Umbilical cord (tissue), 2 donors: ENCODE measurements at places on chromosomes 1 and 21. TPM values are rescaled to one million over a fixed set of nuclear protein-coding genes. Genes with fewer than 3 reads are reported as not detected.

DISP3 gene
- 0.96 TPM for total RNA-seq

DNA sequence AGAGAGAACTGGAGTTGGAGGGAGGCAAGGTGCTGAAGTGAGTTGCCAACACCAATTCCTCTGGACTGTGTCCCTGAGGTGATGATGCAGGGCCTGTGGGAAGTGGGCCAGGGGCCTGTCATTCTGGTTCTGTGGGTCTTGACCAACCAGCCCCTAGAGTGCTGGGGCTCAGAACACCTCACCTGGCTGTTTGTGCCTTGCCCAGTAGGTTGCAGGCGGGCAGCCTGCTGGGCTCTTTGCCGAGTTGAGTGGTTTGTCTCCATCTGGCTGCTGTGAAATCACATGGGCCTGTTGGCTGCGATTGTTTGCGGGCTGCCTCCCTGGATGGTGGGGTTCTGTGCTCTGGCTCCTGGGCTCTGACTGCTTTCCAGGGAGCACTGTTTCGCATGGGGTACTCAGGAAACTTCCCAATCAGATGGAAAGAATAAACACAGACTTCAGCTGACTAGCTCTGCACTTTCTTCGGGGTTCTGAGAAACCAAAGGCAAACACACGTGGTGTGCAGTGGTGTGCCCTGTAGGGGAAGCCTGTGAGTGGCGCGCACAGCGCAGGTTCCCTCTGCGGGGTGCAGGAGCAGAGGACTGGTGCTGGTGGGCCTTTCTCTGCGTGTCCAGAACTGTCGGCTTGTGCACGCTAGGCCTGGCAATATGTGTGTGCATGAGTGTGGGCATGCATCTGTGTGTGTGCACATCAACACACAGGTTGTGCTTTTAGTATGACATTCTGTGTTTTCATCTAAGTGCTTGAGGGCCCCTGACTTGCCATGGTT is 95.1 kb downstream of the RHOU start:
- no peak for DNase-seq

- no peak for DNase-seq
Measured at GRCh38 chr1:164614316-164614715, 55.3 kb downstream of the PBX1 start.

TDRD5 gene
- not detected for total RNA-seq

- DNase-seq: no peak
Measured at GRCh38 chr1:231972111-231972445, 345.5 kb downstream of the DISC1 start.

DNA sequence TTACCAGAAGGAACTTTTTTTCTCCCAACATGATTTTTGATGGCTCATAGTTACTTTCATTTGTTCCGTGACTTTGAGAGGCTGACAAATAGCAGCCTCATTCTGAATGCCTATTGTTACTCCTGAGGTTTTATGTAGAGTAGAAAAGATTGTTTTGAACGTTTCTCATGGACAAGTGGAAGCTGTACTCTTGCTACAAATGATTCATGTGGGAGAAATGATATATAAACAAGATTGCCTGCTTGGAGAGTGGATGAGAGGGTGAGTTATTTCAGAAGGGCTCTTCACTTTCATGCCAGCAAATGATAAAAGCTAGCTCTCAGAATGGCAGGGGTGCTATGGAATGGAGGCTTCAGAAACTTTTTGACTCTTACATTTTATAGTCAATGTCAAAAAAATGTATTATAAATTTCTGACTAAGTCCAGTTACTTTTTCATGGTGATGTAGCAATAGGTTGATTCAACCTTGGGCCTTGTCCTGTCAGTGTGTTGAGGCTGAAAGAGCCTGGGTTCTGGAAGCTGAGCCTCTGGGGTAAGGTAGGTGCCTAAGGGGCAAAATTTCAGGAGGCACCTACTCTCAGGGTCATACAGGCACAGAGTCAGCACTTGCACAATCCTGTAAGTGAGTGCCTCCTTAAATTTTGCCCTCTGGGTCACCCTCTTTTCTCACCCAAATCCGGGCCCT is 19.4 kb downstream of the JUN start:
- no peak for DNase-seq

GRCh38 chr1:211377539-211378450 is 51.2 kb downstream of the TRAF5 start:
- peak; percentile 30 for DNase-seq

GRCh38 chr1:108767115-108767514 is 20.6 kb downstream of the STXBP3 start:
- no peak for DNase-seq

LRIG2 gene
- total RNA-seq: 15.2 TPM

- peak; percentile 70 for DNase-seq
Measured at GRCh38 chr1:213374369-213374768, 323.3 kb downstream of the RPS6KC1 start.

GRCh38 chr1:215824245-215824644 is 257.1 kb downstream of the KCTD3 start:
- DNase-seq: no peak

OLIG2 gene
- total RNA-seq: not detected

DNA sequence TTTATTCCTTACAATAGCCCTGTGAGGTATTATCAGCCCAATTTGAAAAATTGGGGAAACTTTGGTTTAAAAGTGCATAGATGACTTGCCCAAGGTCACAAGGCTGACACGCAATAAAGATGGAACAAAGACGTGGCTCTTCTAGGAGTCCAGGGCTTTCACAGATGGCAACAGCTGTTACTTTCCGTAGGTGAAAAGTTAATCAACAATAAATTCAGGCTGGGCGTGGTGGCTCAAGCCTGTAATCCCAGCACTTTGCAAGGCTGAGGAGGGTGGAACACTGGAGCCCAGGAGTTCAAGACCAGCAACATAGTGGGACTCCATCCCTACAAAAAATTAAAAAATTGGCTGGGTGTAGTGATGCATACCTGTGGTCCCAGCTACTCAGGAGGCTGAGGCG is 87.8 kb upstream of the ATF3 start:
- DNase-seq: no peak

- peak; percentile 41 for DNase-seq
Measured at GRCh38 chr1:225318706-225319575, 108.9 kb downstream of the LBR start.

RIIAD1 gene
- total RNA-seq: 4.1 TPM

CBR3 gene
- total RNA-seq: not detected

BMP8B gene
- 0.48 TPM for total RNA-seq

MATN1 gene
- 0.72 TPM for total RNA-seq

- DNase-seq: peak; percentile 85
Measured at GRCh38 chr1:162885265-162885664, 24.3 kb upstream of the CCDC190 start.

ADORA1 gene
- 5.8 TPM for total RNA-seq

GRCh38 chr1:23422941-23423340 is 1.6 kb downstream of the TCEA3 start:
- DNase-seq: no peak

DNA sequence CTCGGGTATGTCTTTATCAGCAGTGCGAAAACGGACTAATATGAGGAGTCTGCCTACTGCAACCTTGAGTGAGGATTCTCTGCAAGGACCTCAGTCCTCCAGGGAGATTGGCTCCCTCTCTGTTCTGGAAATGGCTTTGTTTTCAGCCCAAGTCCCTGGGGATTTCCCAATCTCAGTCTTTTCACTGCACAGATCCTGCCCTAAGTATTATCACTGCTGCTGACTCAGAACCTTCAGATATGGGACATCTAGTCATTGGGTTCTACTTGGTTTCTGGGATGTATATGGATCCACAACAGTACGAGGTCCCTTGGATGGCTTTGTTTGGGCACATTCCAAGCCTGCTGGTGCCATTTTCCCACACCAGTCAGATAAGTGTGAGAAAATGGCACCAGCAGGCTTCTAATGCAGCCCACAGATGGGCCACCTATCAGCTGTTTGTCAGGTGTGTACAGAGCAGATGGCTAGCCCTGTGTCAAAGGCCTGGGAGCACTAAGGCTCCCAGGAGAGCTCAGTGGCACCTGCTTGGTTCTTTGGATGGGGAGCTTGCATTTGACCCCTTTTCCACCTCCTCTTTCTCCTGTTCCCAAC is 27.4 kb downstream of the ELF3 start:
- no peak for DNase-seq

KPRP gene
- 1.7 TPM for total RNA-seq

GRCh38 chr1:22831729-22832413 is 121.2 kb downstream of the EPHB2 start:
- no peak for DNase-seq

- DNase-seq: peak; percentile 50
Measured at GRCh38 chr1:23590058-23590783, 30.9 kb upstream of the ID3 start.

DNA sequence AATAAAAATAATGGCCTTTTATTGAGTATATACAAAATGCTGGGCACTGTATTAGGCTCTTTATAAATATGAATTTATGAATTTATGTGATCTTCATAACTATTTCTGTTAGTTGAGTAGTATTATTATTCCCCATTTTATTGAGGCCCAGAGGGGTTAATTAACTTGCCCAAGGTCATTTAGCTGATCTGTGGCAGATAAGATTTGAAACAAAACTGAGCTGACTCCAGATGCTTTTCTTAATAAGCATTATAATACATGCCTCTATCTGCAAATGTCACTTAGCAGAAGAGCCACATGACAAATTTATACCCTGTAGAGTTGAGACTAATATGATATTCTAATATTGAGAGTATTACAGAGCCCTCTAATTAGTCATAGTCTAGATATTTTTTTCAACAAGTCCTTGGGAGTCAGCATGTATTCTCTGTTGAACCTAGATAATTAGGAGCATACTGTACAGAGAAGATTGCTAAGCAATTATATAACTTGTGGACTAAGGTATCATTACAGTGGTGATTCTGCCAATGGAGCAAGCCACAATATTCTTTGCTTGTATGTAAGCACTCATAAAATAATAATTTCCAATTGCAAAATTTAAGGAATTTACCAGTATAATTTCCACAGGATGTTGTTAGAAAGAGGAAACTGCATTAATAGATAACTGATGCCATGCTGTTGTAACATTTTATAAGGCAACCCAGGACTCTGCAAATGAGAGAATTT is 112.0 kb downstream of the LRRC40 start:
- DNase-seq: no peak

- DNase-seq: peak; percentile 53
Measured at GRCh38 chr1:45512641-45513054, 9.0 kb downstream of the PRDX1 start.
